ENCODE measurements at places on chromosomes 3 and 15. TPM values are rescaled to one million over a fixed set of nuclear protein-coding genes. Genes with fewer than 3 reads are reported as not detected.

- DNase-seq, result no peak
Observed at GRCh38 chr3:116374901-116375300, 70.4 kb downstream of the LSAMP start.

DNA sequence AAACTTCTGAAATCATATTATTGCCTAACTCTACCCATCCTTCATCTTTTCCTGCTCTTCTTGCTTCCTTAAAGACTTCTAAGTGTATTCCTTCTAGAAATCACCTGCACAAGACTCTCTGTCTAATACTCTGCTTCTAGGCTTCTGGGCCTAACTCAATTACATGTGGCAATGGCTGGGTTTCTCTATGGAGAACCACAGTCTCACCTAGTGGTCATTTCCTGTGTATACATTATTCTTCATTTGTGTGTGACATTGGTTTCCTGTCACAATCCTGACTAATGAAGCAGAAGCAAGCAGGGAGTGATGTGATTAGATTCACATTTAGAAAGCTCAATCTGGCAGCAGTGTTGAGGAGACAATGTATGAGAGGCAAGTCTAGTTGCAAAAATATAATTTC lies 16.9 kb upstream of the CLDN1 start:
- DNase-seq, result no peak

- no peak for DNase-seq
Observed at GRCh38 chr3:179486806-179487205, 35.5 kb upstream of the GNB4 start.

- DNase-seq, result no peak
Observed at GRCh38 chr15:74723754-74724334, 1.5 kb downstream of the CYP1A1 start.

GRCh38 chr3:132660052-132660810 lies at the start of gene UBA5:
TSS of gene UBA5 (plus strand) at chr3:132660329. CDS start at chr3:132660538, 209 bp downstream.
- peak; percentile 44 for DNase-seq

- DNase-seq, result no peak
Observed at GRCh38 chr3:30319713-30320112, 286.7 kb upstream of the TGFBR2 start.

GRCh38 chr3:192566706-192567290 lies 160.5 kb downstream of the FGF12 start:
- DNase-seq, result peak; percentile 83

GRCh38 chr3:160981217-160981938 lies 123.8 kb downstream of the B3GALNT1 start:
- no peak for DNase-seq

GRCh38 chr3:17442332-17443049 lies 299.9 kb downstream of the TBC1D5 start:
- DNase-seq, result no peak

DNA sequence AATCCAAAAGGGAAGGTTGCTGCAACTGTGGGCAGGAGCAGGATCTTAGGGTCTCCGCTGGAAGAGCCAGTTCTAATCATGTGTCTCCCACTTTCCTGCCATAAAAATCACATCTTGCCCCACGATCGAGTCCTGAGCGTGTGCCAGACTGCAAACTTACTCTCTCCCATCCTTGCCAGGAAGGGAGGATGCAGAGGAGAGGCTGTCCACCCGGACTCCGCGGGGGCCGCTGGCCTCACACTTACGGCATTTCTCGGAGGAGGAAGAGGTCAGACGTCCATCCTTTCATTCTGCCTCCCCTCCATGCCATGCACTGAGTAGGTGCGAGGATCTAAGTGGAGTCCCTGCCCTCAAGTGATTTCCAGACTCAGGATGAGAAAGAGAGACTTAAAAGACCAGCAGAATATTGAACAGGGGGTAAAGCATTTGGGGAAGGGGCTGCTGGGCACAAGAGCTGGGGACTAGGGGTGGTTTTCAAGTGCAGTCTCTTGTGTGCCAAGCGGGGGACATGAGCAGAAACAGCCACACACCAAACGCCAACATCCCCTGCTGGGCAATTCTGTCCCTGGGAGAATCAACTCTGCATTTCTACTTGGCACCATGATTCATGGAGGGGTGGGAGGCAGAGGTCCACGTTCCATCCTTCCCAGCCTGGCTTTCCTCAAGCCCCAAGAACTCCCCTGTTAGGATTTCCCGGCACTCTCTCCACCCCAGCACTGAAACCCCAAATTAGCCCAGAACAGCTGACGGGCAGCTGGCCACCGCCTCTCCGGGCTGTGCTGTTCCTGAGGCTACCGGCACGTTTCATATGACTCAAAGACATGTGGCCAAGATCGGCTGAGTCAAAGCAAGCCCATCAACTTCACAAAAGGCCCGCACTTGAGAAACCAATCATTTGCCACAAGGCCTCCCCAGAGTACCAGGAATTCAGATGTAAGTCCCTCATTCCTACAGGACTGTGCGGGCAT lies 11.6 kb downstream of the OXTR start:
- DNase-seq, result no peak

DNA sequence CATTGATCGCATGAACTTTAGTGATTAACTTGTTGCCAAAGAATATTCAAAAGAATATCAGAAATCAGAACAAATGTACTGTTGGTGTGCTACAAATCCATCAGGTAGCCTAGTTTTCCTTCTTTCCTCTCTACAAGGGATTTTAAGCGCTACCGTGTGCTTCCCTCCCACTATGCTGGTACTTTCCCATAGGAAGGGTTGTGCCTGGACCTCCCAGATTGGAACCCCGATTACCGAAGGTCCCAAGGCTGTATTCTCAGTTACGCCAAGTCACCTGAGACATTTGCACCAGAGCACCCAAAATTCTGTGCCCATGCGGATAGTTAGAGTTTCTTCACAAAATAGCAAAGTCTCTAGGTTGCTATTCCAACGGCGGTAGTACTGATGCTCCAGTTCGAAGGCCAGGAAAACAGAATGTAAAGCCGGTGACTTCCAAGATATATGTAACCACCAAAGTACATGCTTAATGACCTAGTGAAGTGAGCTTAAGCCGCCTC lies 23.4 kb upstream of the GATM start:
- no peak for DNase-seq

- DNase-seq, result no peak
Observed at GRCh38 chr15:33013827-33014445, 180.6 kb downstream of the FMN1 start.

DNA sequence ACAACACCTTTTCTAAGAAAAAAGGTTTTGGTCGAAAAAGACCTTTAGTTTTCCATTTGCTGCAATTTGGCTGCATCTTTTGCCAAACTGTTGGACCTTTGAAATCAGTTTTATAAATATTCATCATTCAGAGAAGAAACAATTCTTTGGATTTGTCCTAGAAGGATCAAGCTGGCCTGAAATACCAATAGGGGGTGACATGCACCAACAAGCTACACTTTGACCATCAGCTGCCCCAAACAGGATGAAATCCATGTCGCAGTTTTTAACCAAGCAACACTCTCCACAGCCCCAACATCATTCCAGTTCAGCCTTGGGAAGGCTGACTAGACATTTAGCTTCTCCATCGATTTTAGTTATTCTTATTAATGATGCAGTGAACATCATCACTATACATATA lies 9.8 kb downstream of the RPL15 start:
- DNase-seq, result no peak

DNA sequence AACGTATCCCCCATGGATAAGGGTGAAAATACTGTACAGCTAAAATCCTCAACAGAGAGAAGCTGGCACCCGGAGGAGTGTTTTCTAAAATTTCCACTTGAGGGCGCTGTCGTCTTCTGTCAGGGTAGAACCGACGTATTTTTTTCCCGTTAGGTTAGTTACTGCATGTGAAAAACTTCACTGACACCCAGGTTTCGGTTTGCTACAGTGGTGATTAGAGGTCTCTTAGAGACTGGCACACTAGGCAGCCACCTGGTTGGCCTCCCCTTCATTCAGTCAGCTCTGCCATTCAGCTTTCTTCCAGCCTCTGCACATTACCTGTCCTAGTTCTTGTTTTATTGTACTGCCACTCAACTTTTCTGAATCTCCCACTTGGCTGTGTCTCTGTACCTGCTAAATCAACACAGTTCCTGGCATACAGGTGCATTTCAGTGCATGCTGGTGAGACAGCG lies 18.4 kb downstream of the CCK start:
- peak; percentile 66 for DNase-seq

DNA sequence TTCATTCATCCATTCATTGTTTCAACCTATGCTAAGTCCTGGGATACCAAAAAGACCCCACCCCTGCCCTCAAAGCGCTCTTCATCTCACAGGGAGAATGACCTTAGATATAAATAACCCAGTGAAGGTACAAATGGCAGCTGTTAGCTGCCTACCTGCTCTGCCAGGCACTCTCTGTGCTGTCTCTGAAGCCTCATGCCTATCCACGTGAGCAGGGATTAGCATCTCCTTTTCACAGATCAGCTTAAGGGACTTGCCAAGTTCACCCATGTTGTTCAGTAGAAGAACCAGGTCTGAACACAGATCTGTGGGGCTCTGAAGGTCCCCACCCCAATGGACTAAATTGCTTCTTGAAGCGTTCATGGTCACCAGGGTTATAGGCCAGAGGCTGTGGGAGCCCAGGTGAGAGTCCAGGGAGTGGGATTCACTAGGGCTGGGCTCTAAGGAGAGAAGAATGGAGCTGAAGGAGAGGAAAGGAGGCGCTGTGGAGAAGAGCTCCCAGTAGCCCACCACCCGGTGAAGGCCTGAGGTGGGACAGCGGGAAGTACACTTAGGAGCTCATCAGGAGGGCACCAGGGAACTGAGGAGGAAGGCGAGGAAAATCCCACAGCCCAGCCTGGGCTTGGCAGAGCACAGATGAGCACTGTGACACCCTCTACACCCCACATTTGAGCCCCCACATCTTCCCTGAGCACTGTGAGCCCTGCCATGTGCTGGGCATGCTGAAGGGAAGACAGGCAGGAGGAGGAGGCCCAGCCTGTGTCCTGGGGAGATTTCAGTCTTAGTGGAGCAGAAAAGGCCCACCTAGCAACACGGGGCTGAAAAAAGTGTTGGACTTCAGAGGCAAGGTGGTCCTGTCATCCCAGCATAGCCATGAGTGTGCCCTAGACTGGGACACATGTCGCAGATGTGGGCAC lies 20.4 kb downstream of the RBP1 start:
- DNase-seq, result no peak

DNA sequence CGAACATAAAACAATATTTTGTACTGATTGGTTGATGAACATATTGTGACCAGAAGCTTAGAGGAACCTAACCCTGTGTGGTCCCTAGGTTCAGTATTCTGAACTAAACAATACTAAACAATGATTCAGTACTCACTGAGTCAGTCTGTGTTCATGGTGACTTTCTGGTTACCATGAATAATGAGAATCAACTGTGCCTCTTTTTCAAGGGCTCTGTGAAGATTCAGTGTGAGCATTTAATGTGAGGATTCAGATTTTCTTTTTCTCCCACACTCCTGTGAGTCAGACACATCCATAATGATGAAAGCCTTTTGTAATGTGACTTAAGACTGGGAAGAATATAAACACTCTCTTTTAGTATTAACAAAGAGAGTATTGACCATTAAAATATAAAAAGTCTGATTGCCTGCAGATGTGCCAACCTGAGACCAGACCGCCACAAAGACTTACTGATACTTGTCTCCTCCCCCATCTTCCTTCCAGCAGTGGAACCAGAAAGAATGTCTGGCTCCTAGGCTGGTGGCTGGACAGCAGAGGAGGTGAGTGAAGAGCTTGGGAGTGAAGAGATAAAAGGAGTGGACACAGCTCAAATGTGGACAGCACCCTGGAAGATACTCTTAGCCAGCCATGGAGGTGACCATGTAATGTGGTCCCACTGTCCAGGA lies 17.6 kb upstream of the ACTL6A start:
- DNase-seq, result no peak

GRCh38 chr15:100834731-100835130 lies 44.9 kb upstream of the ALDH1A3 start:
- no peak for DNase-seq

GRCh38 chr3:8625991-8626390 lies 18.6 kb downstream of the SSUH2 start:
- no peak for DNase-seq

DNA sequence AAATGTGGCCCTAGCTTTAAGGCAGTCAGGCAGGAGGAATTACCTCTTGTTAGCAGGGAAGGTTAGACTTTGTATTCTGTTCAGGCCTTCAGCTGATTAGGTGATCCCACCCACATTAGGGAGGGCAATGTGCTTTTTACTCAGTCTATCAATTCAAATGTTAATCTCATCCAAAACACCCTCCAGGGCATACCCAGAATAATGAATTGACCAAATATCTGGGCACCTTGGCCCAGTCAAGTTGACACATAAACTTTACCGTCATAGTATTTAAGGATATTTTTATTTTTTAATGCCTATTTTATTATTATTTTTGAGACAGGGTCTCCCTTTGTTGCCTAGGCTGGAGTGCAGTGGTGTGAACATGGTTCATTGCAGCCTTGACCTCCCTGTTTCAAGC lies 146.1 kb downstream of the PTPRG start:
- no peak for DNase-seq

- DNase-seq, result peak; percentile 79
Observed at GRCh38 chr3:16448639-16449070, 64.8 kb downstream of the RFTN1 start.

DNA sequence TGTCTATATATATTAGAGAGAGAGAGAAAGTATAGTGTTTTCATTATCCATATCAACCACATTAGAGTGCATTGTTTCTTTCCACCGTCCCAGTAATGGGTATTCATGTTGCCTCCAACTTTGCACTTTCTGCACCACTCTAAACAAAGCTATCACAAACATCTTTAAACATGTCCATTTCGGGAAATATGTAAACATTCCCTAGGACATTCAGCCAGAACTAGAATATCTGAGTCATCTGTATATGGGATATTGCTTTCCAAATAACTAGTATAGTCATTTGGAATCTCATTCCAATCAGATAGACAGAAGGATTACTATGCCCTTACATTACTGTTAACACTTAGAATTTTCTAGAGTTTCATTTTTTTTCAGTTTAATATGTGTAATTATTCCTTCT lies 914.9 kb upstream of the EPHA6 start:
- DNase-seq, result no peak

GRCh38 chr3:113088616-113089015 lies 97.8 kb downstream of the GTPBP8 start:
- DNase-seq, result no peak

DNA sequence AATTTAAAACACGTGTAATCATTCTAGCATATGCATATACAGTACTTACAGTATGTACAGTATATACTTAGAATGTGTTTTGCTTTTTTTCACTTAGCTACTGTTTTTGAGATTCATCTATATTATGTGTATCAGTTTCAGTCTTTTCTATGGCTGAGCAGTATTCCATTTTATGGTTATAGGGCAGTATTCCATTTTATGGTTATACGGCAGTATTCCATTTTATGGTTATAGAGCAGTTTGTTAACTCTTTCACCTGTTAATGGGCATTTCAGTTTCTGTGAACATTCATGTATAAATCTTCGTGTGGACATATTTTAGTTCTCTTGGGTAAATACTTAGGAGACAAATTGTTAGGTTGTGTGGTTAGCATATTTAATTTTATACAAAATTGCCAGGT lies 40.9 kb downstream of the PDCD6IP start:
- DNase-seq, result no peak

Gene TSC22D2
- total RNA-seq, result 45.8 TPM

Gene CHRNA7
- total RNA-seq, result 11.9 TPM

Gene P2RY12
- total RNA-seq, result 9.3 TPM

Gene HIGD2B
- not detected for total RNA-seq

Gene PARP3
- total RNA-seq, result 23.2 TPM

Gene ACP3
- total RNA-seq, result 0.80 TPM

Gene C2CD4A
- total RNA-seq, result not detected

Gene GOLGA8T
- total RNA-seq, result 0.46 TPM

Gene ELP6
- total RNA-seq, result 27.9 TPM

Gene ANKUB1
- total RNA-seq, result not detected

Gene TMOD2
- 219 TPM for total RNA-seq

Gene SPRED1
- total RNA-seq, result 50.8 TPM

Gene ALDH1A3
- total RNA-seq, result 8.0 TPM

Gene ATP10A
- total RNA-seq, result 5.2 TPM

Gene PRR20G
- total RNA-seq, result not detected

All from dorsolateral prefrontal cortex (tissue), 122 donors.